ENCODE measurements at places on chromosomes 12 and 14.

DNA sequence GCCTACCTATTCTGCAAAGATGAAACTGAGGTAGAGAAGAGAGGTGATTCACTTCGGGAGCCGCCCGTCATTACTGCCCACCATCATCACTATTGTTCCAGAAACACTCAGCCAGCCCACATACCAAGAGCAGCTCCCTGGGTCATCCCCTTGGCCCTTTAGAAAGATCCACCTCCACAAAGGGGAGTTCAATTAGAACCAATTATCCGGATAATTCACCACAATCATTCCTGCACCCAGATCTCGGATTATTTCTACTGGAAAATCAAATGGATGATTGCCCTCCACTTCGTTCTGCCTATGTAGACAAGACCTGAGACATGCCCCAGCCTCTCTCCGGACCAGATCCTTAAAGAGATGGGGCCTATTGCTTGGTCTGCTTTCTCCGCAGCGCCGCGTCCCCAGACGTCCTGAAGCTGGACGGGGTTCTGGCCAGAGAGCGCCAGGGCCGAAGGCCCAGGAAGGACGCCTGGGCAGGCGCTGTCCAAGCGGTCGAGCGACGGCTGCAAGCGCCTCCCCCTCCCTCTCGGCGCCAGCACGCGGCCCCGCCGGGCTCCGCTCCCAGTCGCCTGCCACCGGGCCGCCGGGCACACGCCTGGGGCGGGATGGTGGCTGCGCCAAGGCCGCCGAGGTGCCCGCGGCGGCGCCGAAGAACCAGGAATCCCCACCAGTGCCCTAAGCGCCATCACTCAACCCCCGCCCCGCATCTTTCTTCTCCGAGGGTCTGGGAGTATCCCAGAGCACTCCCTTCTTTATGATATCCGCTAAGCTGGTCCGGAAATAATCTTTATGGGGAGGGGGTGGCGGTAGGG lies 1.3 kb upstream of the ASCL1 start:
- no peak for DNase-seq

- no peak for DNase-seq
These were observed 703 bp downstream of the TMED10 start for GRCh38 chr14:75175677-75176141.

GRCh38 chr14:72920008-72920407 lies 6.3 kb upstream of the DCAF4 start:
- DNase-seq, result no peak

- DNase-seq, result no peak
These were observed 876.3 kb upstream of the FOXG1 start for GRCh38 chr14:27890259-27890658.

- no peak for DNase-seq
These were observed 7.2 kb upstream of the CRIP2 start for GRCh38 chr14:105467249-105467941.

DNA sequence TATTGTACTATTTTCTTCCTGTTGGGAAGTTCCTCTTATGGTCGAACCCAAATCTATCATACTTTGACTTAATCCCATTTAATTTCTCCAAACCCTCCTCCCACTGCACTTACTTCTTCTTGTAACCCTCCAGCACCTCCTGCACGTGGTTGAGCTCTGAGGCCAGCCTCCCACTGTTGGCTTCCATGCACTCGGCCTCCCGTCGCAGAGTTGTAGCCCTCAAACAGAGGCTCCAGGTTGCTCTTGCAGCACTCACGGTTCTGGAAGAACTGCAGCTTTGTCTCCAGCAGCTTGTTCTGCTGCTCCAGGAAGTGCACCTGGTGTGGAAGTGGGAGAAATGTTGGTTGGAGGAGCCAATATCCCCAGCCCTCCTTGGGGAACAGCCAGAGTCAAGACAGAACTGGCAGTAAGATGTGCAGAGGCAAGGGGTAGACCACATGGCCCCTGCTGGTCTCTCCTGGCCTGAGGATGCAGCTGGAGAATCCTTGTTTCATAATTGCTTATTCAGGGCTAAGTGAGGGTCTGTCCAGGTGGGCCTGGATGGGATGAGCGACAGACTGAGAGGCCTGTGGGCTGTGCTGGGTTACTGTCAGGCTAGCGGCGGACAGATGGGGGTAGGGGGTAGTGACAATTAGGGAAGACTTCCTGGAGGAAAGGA lies 18.4 kb upstream of the KRT86 start:
- DNase-seq, result no peak

GRCh38 chr12:103645202-103645601 lies 58.1 kb downstream of the STAB2 start:
- no peak for DNase-seq

GRCh38 chr12:111467092-111467856 lies 61.6 kb downstream of the SH2B3 start:
- no peak for DNase-seq

- no peak for DNase-seq
These were observed 218.3 kb upstream of the DAAM1 start for GRCh38 chr14:58969951-58970751.

DNA sequence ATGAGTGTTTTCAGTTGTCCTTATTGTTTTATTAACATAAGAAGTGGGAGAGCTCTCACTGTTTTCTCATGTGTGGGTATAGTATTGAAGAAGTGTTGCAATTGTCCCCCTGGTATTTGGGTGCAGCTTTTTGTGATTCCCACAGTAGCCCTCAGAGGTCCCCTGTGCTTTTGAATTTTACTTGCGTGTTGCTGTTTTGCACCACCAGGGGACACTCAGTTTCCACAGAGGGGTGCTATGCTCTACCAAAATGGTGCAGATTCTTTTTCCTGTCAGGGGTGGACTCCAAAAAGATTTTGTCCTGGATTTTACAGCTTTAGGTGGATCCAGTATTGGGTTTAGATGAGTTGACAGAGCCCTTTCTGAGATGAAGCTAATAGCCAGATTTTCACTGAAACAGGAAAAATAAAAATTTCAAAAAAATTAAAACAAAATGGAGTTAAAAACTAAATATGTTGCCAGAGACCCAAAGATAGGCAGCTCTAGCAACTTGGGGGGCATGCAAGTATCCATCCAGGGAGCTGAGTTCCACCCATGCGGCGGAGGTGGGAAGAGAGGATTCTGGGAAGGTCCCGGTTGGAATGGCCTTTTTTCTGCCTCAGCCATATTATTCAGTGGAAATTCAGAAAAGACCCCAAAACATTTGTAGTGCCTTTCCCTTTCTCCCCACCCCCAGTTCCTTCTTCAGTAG lies 50.2 kb downstream of the TTLL5 start:
- DNase-seq, result no peak

GRCh38 chr12:120855823-120856588 lies 48.2 kb downstream of the SPPL3 start:
- DNase-seq, result no peak

GRCh38 chr12:123028475-123028874 lies 48.0 kb downstream of the ARL6IP4 start:
- DNase-seq, result no peak

DNA sequence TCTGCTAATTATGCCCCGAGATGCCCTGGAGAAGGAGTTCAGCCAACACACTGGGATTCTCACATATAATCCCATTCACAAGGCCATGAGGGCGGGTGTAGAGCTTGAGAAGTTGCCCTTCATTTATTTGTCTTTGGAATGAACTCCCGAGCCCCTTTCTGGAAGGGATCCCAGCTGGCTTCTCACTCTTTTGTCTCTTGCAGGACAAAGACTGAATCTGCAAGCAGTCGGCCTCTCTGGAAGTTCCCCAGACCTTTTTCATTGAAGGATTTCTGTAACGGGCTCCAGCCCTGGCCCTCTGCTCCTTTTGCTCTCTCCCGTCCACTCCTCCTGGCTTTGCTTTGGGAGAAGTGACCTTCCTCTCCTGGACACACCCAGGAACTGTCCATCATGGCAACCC lies 163.3 kb upstream of the SFSWAP start:
- no peak for DNase-seq
